Urinary bladder (tissue), 4 donors: ENCODE measurements at places on chromosomes 11 and 22. TPM values are rescaled to one million over a fixed set of nuclear protein-coding genes. Genes with fewer than 3 reads are reported as not detected.

The OR8D4 gene
- total RNA-seq, result 0.21 TPM

GRCh38 chr22:22219140-22219996, 25.2 kb upstream of the VPREB1 start:
- DNase-seq, result no peak

The MRGPRE gene
- total RNA-seq, result not detected

The DLG2 gene
- total RNA-seq, result 42.4 TPM

- no peak for DNase-seq
Measured at GRCh38 chr11:83459798-83460197, 173.6 kb upstream of the CCDC90B start.

DNA sequence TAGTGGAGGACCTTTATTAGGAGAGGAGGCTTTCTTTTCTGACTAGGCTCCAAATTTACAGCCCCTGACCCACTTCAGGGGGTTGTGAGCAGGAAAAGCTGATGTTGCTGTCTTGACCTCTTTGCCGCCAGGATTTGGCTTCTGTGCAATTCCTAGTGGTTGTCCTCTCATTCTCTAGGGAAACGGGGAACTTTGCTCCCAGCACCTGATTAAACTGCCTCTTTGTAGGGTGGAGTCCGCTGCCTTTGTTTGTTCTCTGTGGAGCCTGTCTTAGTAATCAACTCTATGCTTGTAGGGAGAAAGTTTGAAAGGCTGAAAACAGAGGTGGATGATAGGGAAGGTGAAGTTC, 16.3 kb downstream of the CTNND1 start:
- no peak for DNase-seq

DNA sequence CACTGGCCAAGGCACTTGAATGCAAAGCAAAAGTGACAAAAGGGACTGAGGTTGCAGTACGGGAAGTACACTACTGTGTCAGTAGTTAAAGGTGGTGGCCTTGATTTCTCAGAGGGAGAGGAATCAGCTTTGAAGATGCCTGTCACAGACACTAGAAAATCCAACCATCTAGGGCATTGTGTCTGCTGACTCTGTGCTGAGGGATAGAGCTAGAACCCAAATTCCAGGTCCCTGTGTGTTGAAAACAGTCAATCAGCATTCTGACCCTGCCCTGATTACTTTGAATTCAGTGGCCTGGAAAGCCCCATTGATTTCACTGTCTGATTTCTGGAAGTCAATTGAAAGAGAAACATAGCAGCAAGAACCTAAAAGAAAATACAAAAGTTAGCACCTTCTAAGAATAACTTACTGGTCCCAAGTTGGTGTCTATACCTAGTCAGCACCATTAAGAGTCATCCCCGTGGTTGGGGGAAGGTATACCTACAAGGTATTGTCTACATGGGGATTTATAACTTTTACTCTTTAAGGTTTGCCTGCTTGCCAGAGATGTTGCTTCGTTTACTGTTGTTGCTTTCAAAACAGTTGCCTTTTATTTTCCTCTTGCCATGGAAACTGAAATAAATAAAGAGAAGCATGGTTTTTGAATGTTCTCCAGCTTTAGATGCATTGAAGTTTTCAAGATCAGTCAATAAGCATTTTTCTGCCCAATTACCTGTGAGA, 97.3 kb downstream of the PDHX start:
- DNase-seq, result no peak

DNA sequence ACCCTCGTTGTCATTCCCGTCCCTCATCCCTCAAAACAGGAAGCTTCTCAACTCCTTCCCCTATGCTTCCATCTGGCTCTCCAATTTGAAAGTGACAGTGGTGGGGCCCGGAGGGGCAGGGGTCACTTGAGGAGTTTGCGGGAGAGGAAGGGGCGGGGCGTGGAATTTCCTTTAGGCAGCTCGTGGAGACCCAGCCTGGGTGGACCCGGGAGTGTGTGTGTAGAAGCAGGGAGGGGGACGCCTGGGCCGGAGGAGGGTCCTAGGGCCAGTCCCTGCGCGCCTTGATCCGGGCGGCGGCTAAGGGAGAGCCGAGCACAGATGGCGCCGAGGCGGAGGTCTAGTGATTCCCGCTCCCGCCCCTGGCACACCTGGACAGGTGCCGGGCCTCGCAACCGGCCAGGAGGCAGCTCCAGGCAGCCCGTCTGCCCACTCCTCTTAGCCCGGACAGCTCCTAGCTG, 7.8 kb upstream of the PAX6 start:
- no peak for DNase-seq

The OSBP2 gene
- total RNA-seq, result 5.2 TPM

- no peak for DNase-seq
Measured at GRCh38 chr22:29265305-29265704, 2.5 kb downstream of the RHBDD3 start.

The SEPTIN3 gene
- total RNA-seq, result 1.7 TPM

The SPI1 gene
- 5.2 TPM for total RNA-seq

GRCh38 chr11:94309757-94310156, 5.4 kb downstream of the IZUMO1R start:
- no peak for DNase-seq

DNA sequence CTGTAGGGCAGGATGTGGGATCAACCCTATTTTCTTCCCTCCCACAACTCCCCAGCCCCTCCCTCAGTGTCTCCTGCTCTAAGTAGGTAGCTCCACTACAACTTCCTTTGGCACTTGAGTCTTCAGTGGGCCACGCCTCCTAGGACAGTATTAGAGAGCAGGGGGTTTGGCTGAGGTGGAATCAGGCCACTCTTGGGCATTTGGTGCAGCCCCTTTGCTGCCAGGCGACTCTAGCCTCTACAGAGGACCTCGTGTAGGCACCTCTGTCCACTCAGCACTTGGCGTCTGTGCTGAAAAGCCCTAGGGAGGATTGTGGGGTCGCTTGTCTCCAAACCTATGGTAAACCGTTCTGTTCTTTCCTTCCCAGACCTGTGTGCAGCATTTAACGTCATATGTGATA, 2.7 kb downstream of the FADD start:
- DNase-seq, result no peak

DNA sequence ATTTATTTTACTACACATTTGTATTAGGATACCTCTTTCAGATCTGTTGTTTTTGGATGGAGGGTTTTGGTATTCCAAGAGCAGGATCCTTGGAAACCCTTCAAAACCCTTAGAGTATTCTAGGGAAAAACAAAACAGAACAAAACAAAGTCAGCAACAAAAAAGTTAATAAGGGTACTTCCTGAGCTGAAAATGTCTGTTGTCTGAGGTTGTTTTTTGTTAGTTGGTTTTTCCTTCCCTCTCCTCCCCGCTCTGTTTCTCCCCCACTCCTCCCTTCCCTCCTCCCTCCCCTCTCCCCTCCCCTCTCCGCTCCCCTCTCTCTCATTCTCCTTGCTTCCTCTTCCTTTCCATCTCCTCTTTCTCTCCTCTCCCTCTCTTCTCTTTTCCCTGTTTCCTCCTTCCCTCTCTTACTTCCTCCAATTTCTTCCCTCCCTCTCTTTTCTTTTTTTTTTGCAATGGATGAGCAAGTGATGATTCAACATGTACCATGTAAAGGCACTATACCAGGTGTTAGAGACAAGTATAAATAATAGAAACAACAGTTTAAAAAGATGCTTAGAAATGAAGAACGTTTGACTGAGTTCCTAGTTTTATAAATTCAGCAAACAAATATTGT, 160.6 kb downstream of the TMEM135 start:
- no peak for DNase-seq

The INS gene
- not detected for total RNA-seq

DNA sequence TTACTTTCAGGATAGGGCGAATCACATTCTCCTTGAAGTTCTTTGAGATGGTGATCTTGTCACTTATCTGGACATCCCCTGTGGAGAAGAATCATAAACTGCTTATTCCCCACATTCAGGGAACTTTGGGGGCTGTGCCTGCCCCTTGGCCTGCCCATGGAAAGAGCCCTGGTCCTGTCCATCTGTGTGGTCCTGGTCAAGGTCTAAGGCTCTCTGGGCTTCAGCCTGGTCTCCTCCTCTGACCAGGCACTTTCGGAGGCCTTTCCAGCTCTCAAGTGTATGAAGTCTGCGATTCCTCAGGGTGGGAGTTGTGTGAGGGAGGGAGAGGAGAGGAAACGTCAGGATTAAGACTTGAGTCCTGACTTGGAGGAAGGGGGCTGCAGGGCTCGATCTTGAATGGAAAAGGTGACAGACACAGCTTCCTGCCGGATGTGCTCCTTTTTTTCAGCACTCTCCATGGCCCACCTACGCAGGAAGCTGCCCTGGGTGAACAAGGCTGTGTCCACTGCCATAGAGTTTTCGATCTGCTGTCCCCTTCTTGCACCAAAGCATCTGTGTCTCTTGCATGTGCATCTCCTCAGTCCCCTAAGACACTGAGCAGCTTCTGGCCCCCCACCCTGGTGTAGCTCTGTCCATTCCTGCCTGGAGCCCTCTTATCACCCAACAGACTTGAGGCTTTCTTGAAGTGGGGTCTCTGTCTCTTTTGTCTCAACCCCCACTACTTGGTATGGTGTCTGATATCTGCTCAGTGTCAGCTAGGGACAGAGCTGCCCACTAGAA, 50.8 kb upstream of the PHOX2A start:
- DNase-seq, result no peak

DNA sequence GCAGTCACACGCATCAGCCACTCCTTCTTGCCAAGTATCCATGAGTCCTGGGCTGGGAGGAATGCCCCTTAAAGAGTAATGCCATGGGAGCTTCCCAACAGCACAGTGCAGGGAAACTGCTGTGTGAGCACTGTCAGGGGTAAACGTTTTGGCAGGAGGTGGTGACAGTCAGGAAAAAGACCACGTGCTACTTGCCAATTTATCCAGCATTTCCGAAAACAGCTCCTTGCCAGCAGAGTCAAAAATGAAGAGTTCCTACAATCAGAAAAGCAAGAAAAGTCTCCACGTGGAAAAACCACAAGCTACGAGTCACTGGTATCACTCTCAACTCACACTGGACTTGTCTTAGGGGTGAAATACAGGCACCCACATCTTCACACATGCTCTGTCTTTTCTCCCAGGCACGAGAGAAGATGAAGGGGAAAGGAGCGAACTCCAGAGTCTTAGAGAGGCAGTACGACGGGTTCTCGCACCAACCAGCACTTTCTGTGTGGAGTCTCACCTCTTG, 9.9 kb downstream of the IFT27 start:
- no peak for DNase-seq

The NCAM1 gene
- total RNA-seq, result 114 TPM

DNA sequence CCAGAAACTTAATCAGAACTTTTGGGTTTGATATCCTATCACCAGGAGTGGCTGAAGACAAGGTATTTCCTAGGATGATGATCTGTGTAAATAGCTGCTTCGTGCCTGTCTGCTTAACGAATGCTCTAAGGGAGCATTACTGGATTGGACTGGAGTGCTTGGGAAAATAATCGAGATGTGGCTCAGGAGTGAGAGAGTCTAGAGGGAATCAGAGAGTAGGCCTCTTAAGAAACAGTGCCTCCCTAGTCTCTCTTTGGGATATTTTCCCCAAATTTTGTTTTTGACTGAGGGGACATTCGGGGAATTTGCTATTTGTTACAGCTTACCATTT, 2.5 kb downstream of the MAML2 start:
- DNase-seq, result no peak

DNA sequence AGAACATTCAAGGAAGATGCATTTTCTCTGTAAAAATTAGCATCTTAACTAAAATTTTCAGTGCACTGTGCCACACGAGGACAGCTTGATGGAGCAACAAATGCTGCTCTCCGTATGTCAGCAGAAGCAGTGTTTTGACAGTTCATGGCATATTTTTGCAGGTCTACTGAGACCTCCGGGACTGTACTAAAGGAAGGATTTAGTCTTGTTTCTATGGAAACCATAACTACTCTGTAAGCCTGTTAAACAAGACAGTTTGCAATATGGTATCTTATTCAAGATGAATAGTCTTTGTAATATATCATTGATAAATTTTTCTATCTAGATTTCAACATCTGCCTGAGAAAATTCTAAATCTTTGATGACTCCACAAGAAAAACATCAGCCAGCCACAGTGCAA, 184.0 kb upstream of the GUCY1A2 start:
- no peak for DNase-seq

DNA sequence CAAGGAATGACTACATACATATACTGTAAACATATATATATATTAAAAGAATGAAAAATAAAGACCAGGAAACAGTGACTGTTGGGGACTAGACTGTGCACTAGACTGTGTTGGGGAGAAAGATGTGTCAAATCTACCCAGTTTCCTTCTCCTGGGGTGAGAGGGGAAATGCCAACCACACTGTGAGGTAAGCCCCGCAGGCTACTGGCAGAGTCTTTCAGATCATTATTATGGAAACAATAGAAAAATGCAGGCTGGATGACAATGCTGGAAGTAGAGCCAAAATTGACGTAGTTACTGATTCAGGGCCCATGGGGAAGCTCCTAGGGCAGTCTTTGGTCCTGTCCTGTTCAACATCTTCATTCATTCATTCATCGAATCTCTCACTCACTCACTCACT, 101.4 kb downstream of the C11orf58 start:
- DNase-seq, result no peak

The SPTBN2 gene
- total RNA-seq, result 6.7 TPM

The FXYD2 gene
- total RNA-seq, result 5.0 TPM

The TMEM86A gene
- 2.7 TPM for total RNA-seq

GRCh38 chr11:2289859-2290258, 11.9 kb downstream of the C11orf21 start:
- no peak for DNase-seq

- DNase-seq, result no peak
Measured at GRCh38 chr22:40376149-40376548, 5.8 kb downstream of the SGSM3 start.
